NCI-H1436 (cell line): ENCODE measurements at places on chromosomes 6 and 20.

- DNase-seq = no peak
Observed at GRCh38 chr20:61731363-61732181, 334.1 kb downstream of the TAF4 start.

DNA sequence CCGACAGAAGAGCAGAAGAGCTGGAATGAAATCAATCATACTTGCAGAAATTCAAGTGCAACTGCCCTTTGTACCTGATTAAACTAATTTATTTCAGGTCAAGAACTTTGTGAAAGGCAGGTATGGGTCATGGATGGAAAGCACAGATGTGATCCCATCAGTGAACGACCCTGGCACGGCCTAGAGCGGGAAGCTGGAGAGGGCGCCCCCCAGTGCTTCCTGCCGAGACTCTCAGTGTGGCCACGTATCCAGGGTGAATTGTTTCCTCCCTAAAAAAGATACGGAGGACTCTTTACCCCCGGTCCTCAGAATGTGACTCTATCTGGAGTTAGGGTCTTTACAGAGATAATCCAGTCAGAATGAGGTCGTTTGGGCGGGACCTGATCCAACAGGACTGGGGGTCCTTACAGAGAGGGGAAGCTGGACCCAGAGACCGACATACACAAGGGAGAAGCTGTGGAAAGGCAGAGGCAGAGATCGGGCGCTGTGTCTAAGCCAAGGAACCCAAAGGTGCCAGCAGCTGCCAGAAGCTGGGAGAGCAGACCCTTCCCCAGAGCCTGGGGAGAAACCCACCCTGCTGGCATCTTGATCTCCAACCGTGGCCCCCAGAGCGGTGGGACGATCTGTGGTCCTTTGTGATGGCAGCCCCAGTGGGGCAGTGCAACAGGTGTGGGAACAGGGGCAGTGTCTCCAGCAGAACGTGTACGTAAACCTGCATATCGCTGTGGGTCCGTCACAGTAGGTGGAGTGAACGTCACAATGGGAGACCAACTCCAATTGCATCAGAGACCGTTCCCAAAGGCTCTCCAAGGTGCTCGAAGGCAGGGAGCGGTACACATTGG is 91.9 kb downstream of the TAF4 start:
- no peak for DNase-seq

DNA sequence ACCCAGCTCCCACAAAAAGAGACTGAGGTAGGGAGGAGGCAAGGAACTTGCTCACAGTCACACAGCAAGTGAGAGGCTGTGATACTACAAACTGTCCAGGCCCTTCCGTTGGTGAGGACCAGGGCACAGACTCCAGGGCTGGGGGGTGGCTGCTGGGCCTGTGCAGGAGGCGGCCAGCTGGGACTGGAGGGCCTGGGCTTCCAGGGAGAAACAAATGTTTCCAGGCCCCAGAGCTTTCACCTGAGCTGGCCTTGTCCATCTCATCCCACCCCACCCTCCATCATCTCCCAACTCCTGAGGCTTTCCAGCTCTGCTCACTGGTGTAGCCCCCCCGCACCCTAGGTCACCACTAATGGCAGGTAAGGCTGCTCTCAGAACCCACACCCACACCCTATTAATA is 86.0 kb downstream of the GRM4 start:
- DNase-seq = no peak

- no peak for DNase-seq
Observed at GRCh38 chr6:167116109-167116837, 6.6 kb upstream of the CCR6 start.

GRCh38 chr20:7792150-7792869 is 147.9 kb downstream of the HAO1 start:
- DNase-seq = no peak

- no peak for DNase-seq
Observed at GRCh38 chr6:143539734-143540133, 28.2 kb upstream of the FUCA2 start.

DNA sequence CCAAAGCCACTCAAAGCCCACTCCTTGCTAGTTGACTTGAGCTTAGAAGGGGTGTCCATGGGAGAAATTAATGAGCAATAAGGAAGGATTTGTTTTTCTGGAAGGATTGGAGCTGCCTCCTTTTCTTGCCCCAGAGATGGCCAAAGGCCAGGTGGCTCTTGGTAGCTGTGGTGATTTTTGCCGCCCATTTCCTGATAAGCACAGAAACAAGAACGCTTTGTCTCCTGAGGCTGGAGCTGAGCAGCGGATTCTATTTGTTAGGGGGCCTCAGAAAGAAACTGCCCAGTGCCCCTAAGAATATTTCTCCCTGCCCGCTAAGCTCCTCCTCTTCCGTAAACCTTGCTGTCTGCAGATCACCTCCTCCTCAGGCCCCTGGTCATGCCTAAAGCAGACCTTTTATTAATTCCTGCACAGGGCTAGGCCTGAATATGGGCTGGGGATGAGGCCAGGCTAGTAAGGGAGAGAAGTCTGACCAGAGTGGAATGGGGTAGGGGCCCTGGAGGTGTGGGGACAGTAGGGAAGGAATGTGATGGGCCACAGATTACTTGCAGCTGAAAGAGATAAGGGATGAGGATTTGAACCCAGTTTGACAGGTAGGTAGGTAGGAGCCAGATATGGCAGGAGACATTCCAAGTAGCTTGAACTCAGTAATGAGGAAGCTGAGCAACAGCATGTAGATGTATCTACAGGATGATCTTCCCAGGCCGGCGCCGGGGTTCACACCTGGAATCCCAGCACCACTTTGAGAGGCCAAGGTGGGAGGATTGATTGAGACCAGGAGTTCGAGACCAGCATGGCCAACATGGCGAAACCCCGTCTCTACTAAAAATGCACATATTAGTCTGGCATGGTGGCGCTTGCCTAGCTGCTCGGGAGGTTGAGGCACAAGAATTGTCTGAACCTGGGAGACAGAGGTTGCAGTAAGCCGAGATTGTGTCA is 71.2 kb upstream of the NAA20 start:
- no peak for DNase-seq

DNA sequence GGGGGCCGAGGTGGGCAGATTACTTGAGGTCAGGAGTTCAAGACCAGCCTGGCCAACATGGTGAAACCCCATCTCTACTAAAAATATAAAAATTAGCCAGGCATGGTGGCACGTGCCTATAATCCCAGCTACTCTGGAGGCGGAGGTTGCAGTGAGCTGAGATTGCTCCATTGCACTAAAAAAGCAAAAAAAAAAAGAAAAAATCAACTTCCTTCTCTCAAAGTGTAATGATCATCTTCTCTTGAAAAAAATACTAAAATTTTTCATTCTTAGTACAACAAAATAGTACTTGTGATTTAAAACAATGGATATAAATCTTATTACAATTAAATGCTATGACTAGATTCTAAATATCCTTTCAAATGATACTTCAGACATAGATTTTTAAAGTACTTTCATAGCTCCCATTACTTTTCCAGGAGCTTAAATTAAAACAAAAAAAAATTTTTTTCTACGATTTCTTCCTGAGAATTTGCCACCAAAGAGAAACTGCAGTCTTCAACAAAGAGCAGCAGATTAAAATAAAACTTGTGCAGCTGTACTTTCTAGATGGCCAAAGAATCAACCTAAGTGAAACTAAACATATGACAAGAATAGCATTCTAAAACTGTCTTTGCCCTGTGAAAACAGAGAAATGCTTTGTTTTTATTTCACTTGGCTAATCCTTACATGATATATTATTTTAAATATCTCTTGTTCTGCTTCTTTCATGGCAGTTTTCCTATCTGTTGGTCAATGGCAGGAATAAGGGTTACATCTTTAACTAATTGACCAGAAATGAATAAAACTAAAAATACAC is 75.2 kb downstream of the MAP3K5 start:
- DNase-seq = no peak

DNA sequence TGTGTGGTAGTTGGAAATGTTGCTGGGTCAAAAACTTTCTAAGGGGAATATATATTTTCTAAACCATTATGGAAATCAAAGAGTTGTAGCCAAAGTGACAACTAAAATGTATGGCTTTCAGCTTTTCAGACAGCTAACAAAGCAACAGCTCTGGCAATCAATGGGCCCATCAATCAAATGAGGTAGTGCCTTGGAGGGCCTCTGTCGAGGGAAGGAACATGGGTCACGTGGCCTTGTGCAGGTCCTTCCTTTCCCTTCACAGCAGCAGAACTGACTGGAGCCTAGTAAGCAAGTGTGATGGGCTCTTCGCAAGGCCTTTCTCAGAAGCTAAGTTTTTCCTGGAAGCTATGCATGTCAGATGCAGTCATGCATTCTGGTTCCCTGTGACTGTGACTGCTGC is 17.9 kb downstream of the FAXC start:
- DNase-seq = no peak

- no peak for DNase-seq
Observed at GRCh38 chr6:140825731-140826130, 1307.0 kb upstream of the GJE1 start.

DNA sequence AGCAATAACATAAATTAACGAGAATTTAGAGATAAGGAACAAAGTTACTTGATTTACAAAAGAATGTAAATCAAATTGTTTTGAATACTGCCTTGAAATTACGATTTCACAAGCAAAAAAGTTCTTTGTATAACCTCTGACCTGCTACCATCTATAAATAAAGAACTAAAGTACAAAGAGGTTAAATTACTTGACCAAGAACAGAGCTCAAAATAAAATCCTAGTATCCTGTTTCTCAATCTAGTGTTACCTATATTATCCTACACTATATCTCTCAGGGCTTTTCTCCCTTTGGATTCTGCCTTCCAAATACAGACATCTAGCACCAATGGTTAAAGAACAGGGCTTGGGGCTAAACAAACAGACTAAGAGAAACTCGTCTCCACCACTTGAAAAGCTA is 43.8 kb downstream of the PLN start:
- no peak for DNase-seq

DNA sequence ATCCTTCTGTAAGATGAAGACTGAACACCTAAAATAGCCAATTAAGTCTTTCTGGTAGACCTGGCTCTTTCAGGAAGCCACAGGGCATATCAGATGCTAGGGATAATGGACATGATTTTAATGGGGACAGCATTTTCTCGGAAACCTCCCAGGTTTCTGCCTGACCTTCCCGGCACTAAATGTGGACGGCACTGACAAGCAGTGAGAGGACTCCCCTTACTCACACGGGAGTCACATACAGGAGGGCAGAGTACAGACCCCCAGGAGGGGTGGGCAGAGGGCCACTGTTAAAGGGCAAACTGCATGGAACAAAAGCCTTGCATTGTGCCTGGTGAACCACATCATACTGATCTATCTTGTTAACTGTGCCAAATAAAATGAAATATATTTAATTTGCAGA is 19.9 kb downstream of the PSMG4 start:
- DNase-seq = no peak

DNA sequence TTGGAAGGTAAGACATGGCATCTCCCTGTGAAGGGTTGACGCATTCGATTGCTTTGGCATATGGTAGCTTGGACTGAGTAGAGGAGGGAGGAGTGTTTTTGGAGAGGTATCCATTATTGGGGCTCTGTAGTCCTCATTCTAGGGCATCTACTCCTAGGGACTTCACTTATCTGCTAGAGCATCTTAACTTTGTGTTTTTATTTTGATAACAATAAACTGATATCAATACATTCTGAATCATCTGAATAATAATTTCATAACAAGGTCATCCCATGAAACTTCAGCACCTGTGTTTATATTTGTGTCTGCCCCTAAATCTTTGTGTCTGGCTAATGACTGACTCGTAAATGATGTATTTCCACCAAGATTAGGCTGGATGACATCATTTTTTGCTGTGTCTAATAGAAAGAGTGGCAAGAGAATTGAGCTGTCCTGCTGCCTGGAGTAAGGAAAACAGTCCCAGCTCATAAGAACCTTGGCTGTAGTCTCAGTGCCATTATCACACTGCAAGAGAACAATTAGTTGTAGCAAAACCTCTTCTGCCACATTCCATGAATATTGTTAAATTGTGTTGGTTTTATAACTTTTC is 288.5 kb downstream of the PRL start:
- no peak for DNase-seq

DNA sequence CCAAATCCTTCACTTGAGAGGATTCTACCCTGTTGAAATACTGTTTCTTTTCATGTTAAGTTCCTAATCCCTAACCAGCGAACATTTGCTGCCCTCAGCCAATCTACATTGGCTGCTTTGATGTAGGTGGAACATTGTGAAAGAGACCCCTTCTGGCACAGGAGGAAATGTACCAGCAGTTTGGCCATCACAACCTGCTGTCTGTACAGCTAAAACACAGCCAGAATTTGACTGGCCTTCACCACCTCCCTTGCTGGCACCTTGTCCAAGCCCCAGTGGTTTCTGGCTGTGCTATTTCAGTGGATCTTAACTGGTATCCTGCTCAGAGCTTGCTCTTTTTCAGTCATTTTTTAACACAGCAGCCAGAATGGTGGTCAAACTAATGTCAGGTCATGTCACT is 202.1 kb upstream of the EPHA7 start:
- DNase-seq = no peak

DNA sequence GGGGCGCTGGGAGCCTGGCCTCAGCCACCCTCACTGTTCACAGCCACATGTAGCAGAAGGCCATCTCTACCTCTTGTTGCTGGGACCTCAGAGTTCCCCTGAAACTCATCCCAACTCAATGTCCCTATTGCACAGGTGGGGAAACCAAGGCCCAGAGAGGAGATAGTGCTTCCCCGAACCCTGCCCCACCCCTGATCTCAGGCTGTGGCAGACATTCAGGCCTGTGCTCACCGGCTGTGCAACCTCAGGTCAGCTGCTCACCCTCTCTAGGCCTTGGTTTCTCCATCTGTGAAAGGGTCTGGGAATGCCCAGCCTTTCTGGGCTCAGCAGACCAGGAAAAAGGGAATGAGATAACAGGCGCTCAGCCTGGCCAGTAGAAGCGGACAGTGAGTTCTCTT is 6.4 kb upstream of the SLC52A3 start:
- DNase-seq = no peak

GRCh38 chr6:146546443-146547043 is 2.9 kb downstream of the RAB32 start:
- DNase-seq = no peak

DNA sequence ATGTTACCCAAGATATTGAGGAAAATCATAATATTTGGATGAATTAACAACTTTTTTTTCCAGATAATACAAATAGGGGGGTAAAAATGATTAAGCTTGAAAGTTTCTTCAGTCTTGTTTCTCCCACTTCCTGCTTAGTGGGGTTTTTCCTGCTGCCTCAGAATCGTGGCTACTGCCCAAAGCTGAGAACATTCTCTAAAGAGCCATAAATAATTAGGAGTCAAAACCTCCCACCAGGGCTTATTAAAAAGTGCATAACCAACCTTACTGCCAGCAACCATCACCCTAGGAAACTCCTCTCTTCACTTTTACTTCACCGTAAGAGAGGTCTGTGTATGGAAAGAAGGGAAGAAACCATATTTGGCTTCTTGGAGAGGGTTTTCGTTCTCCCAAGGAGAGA is 9.0 kb upstream of the LCA5 start:
- no peak for DNase-seq

- no peak for DNase-seq
Observed at GRCh38 chr6:53539561-53539960, 5.3 kb downstream of the GCLC start.
